Thoracic aorta (tissue), 2 donors: ENCODE measurements at places on chromosomes 2 and 18. TPM values are rescaled to one million over a fixed set of nuclear protein-coding genes. Genes with fewer than 3 reads are reported as not detected.

The GPC1 gene
- 162 TPM for total RNA-seq

DNA sequence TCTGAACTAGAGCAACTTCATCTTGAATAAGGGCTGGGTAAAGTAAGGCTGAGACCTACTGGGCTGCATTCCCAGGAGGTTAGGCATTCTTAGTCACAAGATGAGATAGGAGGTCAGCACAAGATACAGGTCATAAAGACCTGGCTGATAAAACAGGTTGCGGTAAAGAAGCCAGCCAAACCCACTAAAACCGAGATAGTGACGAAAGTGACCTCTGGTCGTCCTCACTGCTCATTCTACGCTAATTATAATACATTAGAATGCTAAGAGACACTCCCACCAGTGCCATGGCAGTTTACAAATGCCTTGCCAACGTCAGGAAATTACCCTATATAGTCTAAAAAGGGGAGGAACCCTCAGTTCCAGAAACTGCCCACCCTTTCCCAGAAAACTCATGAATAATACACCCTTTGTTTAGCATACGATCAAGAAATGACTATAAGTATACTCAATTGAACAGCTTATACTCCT lies 109.1 kb downstream of the FIGN start:
- no peaks in the 10 kb centered on the region for H3K27me3 ChIP-seq
- H3K27ac ChIP-seq, result no peak overlapping the region
- no peak for DNase-seq
- no peak overlapping the region for H3K4me3 ChIP-seq

The ITGA6 gene
- total RNA-seq, result 20.2 TPM

DNA sequence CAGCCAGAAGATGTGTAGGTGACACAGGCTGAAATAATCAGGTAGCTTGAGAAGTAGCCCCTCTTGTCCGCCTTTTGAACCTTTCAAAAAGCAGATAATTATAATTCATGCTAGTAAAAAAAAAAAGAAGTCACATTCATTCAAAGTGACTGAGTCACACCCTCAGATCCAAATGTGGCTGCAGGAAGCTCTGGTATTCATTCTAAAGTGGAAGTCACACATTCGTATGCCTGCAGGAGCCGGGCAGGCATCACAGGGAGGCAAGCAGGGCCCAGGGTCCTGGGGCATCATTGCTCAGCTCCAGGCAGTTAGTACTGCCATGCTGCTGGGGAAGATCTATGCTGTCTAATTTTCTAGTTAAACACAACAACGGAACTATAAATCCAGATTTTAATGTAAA lies 21.7 kb upstream of the RAB11FIP5 start:
- no peaks in the 10 kb centered on the region for H3K36me3 ChIP-seq
- DNase-seq, result no peak
- H3K27me3 ChIP-seq, result no peaks in the 10 kb centered on the region
- H3K27ac ChIP-seq, result no peak overlapping the region

GRCh38 chr2:228056293-228057097 lies 125.0 kb downstream of the SPHKAP start:
- H3K27me3 ChIP-seq, result no peaks in the 10 kb centered on the region
- DNase-seq, result no peak
- no peaks in the 10 kb centered on the region for H3K36me3 ChIP-seq
- H3K4me1 ChIP-seq, result no peaks in the 10 kb centered on the region
- H3K27ac ChIP-seq, result no peak overlapping the region

GRCh38 chr2:236795169-236795860 lies 225.7 kb downstream of the ACKR3 start:
- DNase-seq, result no peak
- H3K4me1 ChIP-seq, result peaks cover 2% of the 10 kb centered on the region
- H3K4me3 ChIP-seq, result no peak overlapping the region
- H3K27ac ChIP-seq, result no peak overlapping the region
- no peaks in the 10 kb centered on the region for H3K36me3 ChIP-seq

DNA sequence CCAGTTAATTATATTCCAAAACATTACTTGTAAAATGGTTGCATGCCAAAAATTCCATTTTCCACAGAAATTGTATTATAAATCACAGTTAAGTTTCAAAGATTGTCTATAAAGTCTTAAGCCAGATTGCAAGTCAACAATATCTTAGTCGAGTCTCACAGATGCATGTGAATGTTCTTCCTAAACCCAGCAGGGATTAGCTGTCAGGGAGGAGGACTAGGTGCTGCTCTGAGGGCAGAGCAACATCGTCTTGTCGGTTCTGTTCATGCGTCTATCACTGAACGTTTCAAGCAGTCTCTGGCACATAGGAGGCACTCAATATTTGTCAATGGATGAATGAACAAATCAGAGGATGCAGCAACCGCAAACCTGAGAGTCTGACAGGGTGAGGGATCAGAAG lies 27.0 kb downstream of the EPB41L3 start:
- H3K27ac ChIP-seq, result no peak overlapping the region
- no peak overlapping the region for H3K4me3 ChIP-seq
- no peak for DNase-seq
- H3K27me3 ChIP-seq, result no peaks in the 10 kb centered on the region
- H3K36me3 ChIP-seq, result no peaks in the 10 kb centered on the region
